Sigmoid colon (tissue), 7 donors: ENCODE measurements at places on chromosomes 6 and 20. TPM values are rescaled to one million over a fixed set of nuclear protein-coding genes. Genes with fewer than 3 reads are reported as not detected.

GRCh38 chr6:155275808-155276480 is 12.1 kb downstream of the CLDN20 start:
- no peak overlapping the region for H3K4me3 ChIP-seq
- DNase-seq: no peak

Gene VWA7
- 0.14 TPM for total RNA-seq

DNA sequence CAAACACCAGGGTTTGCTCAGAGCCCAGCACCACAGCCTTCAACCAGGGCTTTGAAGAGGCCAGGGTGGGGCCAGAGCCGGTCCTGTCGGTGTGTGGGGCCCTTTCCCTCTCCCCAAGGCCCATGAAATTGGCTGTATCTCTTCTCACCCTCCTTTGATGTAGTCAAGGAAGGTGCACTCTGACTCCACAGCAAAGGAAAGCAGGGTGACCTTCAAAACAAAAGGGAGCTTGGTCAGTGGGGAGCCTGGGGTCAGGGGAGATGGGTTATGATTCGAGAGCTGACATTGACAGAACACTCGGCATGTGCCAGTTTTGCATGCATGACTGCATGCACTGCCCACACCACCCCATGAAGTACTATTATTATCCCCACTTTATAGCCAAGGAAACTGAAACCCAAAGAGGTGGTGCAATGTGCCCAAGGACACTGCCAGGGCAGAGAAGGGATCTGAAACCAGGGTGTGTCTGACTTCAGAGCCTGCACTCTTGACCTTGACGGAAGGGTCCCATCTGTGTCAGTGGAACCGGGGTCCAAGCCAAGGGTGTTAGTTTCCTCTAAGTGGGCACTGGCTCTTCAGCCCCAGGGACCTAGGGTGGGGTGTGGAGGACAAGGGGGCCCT is 55.4 kb downstream of the RAB44 start:
- no peak overlapping the region for H3K4me3 ChIP-seq
- no peak overlapping the region for H3K27ac ChIP-seq
- no peaks in the 10 kb centered on the region for H3K27me3 ChIP-seq
- no peaks in the 10 kb centered on the region for H3K4me1 ChIP-seq
- DNase-seq: no peak

- no peak for DNase-seq
- no peaks in the 10 kb centered on the region for H3K4me1 ChIP-seq
- H3K27ac ChIP-seq: no peak overlapping the region
- peaks cover 21% of the 10 kb centered on the region for H3K27me3 ChIP-seq
- H3K4me3 ChIP-seq: no peak overlapping the region
Measured at GRCh38 chr20:34986311-34987287, 30.9 kb downstream of the MYH7B start.

Gene MAS1
- total RNA-seq: not detected

Gene BCAS4
- total RNA-seq: 3.5 TPM

- H3K27me3 ChIP-seq: no peaks in the 10 kb centered on the region
- no peak for DNase-seq
- no peaks in the 10 kb centered on the region for H3K36me3 ChIP-seq
- peak overlapping the region; percentile 88 for H3K27ac ChIP-seq
- H3K4me3 ChIP-seq: peak overlapping the region; percentile 59
Measured at GRCh38 chr6:26053992-26054780, 33.0 kb upstream of the HFE start.

Gene BMP2
- 2.8 TPM for total RNA-seq

Gene BTN1A1
- 0.28 TPM for total RNA-seq

- H3K27me3 ChIP-seq: no peaks in the 10 kb centered on the region
- H3K36me3 ChIP-seq: no peaks in the 10 kb centered on the region
- H3K4me3 ChIP-seq: no peak overlapping the region
- no peak for DNase-seq
- no peak overlapping the region for H3K27ac ChIP-seq
Measured at GRCh38 chr6:161050134-161050765, 58.7 kb downstream of the MAP3K4 start.
